Activated CD4-positive, CD25-positive, alpha-beta regulatory T cell treated with anti-CD3 and anti-CD28 coated beads, Interleukin-2, amount 50 U/mL, for 72 hours (primary cell): ENCODE measurements at places on chromosomes 5 and 9.

DNA sequence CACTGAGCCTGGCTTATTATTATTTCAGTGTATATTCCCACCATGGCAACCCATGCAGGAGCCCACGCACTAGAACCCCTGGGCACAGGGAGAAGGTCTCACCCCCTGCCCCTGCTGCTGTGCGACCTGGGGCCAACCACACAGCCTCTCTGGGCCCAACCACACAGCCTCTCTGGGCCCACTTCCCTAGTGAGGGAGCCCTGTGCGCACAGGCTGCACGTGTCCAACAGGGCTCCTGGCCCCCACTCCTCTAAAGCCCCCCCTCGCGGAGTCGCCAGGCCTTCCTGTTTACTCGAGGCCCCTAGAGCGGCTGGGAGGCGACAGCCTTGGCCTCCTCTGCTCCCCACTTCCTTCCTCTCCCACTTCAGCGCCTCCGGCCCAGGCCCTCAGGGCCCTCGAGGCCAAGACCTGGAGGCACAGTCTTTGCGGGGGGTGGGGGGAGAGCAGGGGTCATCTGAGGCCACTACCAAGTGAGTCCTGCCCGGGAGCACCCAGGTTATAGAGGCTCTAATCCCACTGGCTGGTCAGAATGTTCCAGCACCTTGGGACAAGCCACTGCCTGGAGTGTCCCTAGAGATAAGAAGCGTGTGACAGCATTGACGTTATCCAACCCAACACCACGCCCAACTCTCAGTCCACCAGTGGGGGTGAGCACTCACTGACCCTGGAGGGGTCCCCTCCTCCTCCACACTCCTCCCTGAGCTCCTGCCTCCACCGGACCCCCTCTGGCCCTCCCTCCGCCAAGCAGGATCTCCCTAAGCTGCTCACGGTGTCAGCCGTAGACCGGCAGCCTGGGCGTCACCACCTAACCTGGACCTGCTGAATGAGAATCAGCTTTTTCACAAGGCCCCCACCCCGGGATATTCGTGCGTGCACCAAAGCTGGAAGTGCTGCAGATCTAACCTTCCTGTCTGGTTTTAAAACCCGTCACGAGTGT is 7.9 kb upstream of the ENG start:
- no peak for DNase-seq

- no peak for DNase-seq
Observed at GRCh38 chr5:177523711-177524538, 7.2 kb upstream of the DDX41 start.

- no peak for DNase-seq
Observed at GRCh38 chr5:134732819-134733218, 5.5 kb upstream of the CAMLG start.

GRCh38 chr9:93209097-93209496 is 25.2 kb downstream of the WNK2 start:
- no peak for DNase-seq

DNA sequence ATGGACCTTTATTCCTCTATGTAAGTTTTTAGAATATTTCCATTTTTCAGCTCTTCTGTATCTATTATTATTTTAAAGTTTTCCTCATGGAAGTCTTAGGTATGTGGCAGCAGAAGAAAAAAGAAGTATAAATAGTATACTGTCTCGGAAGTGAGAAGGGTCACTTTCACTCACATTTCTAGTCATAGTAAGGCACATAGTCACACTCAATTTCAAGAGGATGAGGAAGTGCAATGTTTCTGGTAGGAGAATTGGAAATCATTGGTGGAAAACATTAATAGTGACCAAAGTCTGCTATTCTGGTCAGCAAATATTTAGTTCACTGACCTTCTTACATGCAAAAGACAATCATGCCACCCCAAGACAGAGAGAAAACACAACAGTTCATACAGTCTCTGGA is 35.2 kb upstream of the TNFSF8 start:
- no peak for DNase-seq

DNA sequence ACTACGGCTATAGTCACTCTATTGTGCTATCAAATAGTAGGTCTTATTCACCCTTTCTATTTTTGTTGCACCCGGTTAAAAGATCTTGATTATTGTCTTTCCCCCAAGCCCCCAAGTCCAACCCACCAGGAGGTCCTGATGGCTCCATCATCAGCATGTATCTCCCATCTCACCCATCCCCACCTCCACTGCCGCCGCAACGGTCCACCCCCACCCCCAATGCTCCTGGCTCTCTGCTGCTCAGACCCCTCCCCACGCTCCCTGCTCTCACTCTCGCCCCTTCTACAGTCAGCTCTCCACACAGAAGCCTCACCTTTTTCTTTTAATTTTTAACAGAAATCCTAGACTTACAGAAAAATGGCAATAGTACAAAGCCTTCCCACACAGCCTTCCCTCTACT is 51.5 kb upstream of the SH3PXD2B start:
- no peak for DNase-seq

DNA sequence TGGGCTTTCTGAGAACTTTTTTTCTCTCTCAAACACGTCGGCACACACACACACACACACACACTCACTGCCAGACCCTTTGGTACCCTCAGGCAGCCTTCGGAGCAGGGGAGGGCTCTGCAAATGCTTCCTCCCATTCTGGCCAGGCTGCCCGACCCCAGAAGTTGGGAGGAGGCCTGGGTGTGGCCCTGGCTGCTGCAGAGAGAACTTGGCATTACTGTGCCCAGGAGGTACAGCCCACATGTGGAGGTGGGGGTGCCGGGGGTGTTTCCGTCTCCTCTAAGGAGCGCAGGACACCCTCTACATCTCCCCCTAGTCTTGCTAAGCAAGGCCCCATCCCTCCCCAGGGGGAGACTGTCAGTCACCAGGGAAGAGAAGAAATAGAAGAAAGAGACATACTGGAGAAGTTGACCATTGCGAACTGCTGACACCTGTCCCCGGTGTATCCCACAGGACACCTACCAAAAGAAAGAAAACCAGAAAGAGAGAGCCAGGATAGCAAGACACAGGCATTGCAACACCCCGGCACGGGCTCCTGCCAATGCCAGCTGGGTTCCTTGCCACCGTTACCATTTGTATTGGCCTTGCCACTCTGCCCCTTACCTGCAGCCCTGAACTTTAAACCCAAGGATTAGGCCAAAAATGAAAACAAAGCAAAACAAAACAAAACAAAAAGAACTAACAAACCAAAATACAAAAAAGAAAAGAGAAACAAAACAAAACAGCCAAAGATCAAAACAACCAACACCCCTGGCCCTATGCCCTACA is 69.3 kb downstream of the PSD2 start:
- DNase-seq = no peak

- no peak for DNase-seq
Observed at GRCh38 chr5:10400831-10401230, 40.8 kb upstream of the ROPN1L start.

GRCh38 chr5:30108051-30108450 is 1085.4 kb upstream of the CDH6 start:
- DNase-seq = no peak
